ENCODE measurements at places on chromosomes 11 and 22.

DNA sequence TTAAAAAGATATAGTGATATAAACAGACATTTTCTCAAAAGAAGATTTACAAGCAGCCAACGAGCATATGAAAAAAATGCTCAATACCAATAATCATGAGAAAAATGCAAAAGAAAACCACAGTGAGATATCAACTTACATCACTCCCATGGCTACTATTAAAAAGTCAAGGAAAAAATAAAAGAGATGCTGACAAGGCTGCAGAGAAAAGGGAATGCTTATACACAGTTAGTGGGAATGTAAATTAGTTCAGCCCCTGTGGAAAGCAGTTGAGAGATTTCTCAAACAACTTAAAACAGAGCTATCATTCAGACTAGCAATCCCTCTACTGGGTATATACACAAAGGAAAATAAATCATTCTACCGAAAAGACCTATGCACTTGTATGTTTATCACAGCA, 97.1 kb upstream of the CARD18 start:
- peak; percentile 46 for DNase-seq

- DNase-seq: no peak
These were observed 8.6 kb downstream of the KCNQ1 start for GRCh38 chr11:2453436-2453835.

DNA sequence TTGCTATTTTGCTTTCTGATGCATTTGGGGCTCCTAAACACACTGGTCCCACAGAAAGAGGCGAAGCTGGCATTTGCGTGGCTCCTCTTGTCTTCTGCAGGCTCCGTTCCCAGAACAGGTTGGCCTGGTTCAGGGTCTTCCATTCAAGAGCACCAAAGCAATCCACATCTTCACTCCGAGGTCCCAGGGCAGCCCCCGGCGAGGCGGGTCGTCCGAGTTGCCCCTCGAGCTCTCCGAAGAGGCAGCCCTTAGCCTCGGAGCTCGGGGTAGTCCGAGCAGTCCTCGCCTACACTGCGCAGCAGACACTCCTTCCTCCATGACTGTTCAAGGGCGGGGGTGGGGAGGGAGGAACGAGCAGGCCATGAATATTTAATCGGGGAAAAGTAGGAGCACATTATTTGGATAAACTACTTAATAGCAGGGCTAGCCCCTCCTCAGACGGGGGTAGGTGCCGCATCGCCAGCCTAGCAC, 321.3 kb downstream of the BLID start:
- no peak for DNase-seq

GRCh38 chr11:57294225-57295131, 30.3 kb downstream of the TNKS1BP1 start:
- peak; percentile 56 for DNase-seq

GRCh38 chr22:22902247-22903001, 14.8 kb downstream of the IGLL5 start:
- DNase-seq: no peak

- peak; percentile 48 for DNase-seq
These were observed 10.1 kb downstream of the DGCR8 start for GRCh38 chr22:20089977-20090729.

GRCh38 chr11:47932544-47932943, 47.8 kb upstream of the PTPRJ start:
- DNase-seq: no peak

Data from EL (cell line).